ENCODE measurements at places on chromosomes 3 and 15.

- DNase-seq, result no peak
Measured at GRCh38 chr3:7211740-7212139, 350.8 kb downstream of the GRM7 start.

DNA sequence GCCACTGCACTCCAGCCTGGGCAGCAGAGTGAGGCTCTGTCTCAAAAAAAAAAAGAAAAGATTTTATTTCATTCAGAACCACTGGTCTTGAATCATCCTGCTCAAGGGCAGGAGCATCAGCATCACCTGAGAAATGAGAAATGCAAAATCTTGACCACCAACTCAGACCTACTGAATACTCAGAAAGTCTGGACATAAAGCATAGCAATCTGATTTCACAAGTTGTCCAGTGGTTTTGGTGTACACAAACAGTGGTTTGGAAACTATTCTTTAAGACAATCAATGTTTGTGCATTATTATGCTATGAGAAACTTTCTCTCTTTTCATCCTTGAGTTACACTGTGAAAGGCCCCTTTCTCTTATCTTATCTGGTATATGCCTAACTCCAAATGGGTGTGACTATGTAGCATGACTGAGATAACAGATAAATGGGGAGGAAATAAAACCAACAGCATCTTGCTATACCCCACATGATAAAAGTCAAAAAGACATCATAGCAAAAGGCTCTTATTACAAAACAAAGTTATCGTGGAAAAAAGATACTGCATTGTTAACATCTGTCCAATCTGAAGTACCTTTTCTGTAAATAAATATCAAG is 174.2 kb upstream of the STT3B start:
- DNase-seq, result no peak

DNA sequence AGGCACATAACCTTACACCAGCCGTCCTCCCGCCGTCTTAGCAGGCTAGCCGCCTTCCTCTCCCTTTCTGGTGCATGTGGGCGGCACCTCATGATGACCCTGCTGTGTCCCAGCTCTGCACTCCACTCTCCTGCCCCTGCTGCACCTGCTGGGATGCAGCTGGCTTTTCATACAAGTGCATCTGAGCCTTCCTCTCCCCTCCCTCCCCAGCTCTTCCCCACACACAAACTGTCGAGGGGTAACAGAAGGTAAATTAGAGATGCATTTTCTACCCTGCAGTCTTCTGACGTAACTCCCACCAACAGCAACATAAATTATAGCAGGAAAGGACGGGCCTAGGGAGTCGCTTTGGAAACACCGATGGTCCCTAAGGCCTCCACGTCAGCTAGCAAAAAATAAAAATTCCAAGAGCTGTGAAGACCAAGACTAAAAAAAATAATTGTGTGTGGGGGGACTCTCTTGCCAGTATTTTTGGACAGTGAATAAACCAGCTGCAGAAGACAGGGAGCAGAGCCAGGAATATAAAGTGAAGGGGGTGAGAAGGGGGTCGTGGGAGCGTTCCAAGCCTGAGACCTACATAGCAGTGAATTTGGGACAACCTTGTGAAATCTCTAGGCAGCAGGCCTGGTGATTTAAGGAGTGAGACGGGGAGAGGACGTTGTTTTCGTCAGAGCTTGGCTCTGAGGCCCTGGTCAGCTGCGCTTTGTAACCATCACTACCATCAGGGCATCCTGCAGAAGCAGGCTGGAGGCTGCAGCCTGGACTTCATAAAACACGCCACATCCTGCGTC is 216.2 kb downstream of the ADAMTS17 start:
- DNase-seq, result no peak

DNA sequence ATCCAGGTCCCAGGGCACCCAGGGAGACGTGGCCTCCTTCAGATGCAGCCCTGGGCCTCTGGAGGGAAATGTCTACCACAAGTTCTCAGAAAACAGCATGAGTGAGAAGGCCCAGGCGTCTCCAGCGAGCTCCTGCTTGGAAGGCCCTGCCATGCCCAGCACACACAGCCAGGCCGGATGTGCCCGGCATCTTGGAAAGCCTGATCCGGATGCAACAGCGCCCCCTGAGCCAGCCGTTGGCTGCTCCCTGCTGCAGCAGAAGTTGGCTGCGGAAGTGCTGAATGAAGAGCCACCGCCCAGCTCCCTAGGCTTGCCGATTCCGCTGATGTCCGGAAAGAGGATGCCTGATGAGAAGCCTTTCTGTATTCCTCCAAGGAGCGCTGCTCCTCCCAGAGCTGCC is 856 bp downstream of the NPAP1 start:
- DNase-seq, result no peak

DNA sequence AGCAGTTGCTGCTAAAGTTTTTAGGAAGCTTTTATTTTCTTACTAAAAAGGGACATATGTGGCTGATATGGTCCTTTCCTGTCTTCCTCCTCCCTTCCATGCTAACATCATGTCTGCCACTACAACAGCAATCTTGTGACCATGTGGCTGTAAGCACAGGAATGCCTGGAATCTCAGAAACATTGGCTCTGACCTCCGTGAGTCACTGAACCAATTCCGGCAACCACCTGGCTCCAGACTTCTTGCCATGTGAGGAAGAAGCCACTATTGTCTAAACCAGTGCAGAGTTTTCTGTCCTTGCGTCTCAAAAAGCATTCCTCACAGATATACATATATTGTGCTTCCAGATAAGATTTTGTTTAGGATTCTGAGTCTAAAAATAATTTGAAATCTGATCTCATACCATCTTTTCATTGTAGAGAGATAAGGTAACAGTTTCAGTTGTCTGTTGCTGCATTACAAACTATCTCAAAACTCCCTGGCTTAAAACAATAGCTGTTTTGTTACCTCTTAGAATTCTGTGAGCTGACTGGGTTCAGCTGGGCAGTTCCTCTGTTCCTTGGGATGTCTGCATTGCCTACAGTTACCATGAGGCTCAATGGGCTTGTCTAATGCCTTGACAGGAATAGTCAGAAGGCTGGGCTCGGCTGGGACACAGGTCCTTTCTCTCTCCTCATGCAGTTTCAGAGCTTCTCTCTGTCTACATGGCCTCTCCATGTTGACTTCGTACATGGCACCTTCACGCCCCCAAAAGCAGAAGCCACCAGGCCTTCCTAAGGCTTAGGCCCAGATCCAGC is 77.3 kb upstream of the MAGI1 start:
- DNase-seq, result no peak

GRCh38 chr3:4474683-4475490 is 7.8 kb upstream of the SUMF1 start:
- DNase-seq, result no peak

- DNase-seq, result no peak
Measured at GRCh38 chr3:72259755-72260587, 475.0 kb upstream of the PROK2 start.

DNA sequence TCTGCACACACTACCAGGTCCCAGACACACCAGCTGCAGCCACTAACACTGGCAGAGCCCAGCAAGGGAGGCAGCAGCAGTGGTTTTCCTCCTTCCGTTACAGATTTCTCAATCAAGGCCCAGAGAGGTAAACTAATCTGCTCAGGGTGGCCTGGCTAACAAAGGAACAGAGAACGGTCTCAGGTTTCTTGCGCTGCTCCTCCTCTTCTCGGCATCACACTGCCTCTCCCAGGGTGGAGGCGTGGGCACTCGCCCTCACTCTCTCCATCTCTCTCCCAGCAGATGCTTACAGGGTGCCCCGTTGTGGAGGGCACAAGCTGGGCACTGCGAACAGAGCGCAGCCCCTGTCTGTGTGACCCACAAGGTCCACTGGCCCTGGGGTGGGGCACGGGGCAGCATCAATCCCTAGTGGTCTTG is 228.7 kb downstream of the VPS13C start:
- DNase-seq, result no peak

- DNase-seq, result no peak
Measured at GRCh38 chr15:89170364-89170763, 51.0 kb downstream of the RLBP1 start.

- DNase-seq, result no peak
Measured at GRCh38 chr15:29029651-29030195, 143.9 kb downstream of the APBA2 start.

DNA sequence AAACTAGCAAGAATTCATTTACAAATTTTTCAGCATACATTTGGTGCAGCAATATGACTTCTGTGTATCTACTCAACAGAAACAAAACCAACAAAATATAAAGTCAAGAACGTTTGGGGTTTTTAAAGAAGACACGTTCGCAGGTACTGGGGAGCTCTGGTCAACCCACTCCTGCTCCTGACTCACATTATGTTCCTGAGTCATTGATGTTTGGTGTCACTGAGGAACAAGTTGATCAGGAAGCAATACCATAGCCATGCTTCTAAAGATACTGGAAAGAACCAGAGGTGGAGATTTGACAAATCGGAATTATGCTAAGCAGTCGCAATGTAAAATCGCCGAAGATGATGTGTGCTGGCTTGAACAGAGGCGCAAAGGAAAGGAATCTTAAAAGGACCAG is 22.0 kb downstream of the SLC4A7 start:
- DNase-seq, result no peak

GRCh38 chr3:169744366-169745054 is 20.4 kb downstream of the TERC start:
- DNase-seq, result no peak

- DNase-seq, result no peak
Measured at GRCh38 chr15:57607570-57608000, 15.9 kb downstream of the MYZAP start.

GRCh38 chr3:102885289-102885688 is 450.5 kb downstream of the ZPLD1 start:
- no peak for DNase-seq

GRCh38 chr15:60563066-60563465 is 84.1 kb upstream of the ICE2 start:
- DNase-seq, result no peak

DNA sequence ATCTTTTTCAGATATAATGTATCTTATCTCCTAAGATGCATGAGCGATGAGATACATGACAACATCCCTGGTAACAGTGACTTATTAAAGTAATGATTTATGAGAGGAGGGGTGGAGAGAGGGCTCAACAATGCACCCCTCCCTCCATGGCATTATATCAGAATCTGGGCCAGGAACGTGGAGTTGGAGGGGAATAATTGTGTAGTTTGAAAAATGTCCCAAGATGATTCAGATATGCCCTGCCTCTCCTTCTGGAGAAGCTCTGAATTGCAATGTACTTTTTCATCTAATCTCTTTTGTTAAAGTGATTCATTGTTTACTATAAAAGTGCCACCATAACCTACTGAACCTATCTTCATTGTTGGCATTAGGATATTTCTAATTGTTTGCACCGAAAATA is 86.5 kb downstream of the FRMD4B start:
- DNase-seq, result no peak

DNA sequence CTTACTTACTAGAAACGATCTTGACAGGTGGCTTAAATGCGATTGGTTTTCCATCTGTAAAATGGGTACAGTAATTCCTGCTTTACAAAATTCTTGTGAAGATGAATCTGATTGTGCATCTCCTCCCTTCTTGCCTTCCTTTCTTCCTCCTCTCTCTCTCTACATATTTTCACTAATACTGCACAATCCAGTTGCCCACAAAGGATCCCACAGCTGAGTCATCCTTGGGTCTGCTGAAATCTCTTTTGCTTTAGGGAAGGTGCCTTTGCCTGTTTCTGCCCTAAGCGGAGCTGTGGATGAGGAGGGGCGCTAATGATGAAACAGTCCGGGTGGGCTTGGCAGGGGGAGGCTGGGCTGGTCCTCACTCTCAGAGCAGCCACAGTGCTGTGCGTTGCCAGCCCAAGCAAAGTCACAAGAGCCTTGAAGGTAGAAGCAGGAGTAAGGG is 46.1 kb downstream of the AMOTL2 start:
- no peak for DNase-seq

- no peak for DNase-seq
Measured at GRCh38 chr15:44193651-44194322, 1.3 kb downstream of the FRMD5 start.

- DNase-seq, result no peak
Measured at GRCh38 chr3:174538151-174538550, 321.0 kb upstream of the NAALADL2 start.

GRCh38 chr15:56339594-56339993 is 25.6 kb upstream of the TEX9 start:
- DNase-seq, result no peak

DNA sequence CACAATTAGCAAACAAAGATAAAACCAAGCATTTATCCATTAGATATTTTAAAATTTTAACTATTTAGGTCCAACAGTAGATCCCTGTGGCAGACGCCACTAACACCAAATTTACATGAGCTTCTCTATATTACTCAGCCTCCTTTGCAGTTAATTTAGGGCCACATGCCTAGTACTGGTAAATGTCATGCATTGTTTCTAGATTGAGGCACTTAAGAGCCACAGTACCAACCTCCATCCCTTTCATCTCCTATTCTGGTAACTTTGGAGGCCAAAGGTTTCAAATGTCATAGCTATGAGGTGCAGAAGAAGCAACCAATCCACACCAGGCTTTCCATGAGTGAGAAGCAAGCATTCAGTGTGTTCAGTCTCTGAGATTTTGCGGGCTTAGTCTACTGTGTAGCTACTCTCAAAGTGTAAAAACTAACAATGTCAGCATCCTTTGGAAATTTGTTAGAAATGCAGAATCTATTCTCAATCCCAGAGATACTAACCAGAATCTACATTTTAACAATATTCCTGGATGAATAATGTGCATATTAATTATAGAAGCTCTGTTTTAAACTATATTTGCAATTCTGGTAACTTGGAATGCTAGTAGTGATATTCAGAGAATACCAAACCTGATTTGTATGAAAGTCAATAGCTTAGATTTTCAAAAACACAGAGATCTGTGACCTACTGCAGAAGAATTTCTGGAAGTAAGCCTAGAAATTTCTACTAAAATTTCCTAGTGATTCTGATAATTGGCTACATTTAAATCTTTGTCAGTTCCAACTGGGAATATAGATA is 206.3 kb upstream of the CD96 start:
- no peak for DNase-seq

- no peak for DNase-seq
Measured at GRCh38 chr15:45137703-45138102, 7.9 kb downstream of the DUOX1 start.

DNA sequence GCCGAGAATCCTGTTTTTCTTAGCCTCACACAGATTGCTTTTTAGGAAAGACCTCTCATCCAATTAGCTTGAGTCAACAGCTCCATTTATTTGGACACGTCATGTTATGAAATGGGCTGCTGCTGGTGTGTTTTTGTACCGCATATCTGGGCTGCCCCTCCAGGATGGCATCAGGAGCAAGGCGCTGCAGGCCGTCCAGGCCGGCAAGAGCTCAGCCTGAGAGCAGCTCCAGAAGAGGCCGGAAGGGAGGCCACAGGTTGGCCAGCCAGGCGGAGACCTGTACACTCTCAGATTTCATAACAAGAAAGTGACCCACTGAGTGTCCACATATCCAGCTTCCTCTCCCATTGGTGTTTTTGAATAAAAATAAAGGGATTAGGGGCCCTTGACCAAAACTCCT is 28.3 kb downstream of the FOXL2NB start:
- no peak for DNase-seq

Data from stimulated activated CD8-positive, alpha-beta memory T cell treated with anti-CD3 and anti-CD28 coated beads, Interleukin-7, amount 100 ng/mL, for 1 hour (primary cell).